Prostate gland (tissue), 2 donors: ENCODE measurements at places on chromosomes 13 and 19.

GRCh38 chr13:36975172-36975571 is 24.0 kb downstream of the ALG5 start:
- DNase-seq = no peak

- DNase-seq = no peak
Observed at GRCh38 chr19:29467824-29468401, 57.9 kb upstream of the VSTM2B start.

GRCh38 chr13:33411312-33411711 is 125.8 kb upstream of the STARD13 start:
- DNase-seq = no peak

DNA sequence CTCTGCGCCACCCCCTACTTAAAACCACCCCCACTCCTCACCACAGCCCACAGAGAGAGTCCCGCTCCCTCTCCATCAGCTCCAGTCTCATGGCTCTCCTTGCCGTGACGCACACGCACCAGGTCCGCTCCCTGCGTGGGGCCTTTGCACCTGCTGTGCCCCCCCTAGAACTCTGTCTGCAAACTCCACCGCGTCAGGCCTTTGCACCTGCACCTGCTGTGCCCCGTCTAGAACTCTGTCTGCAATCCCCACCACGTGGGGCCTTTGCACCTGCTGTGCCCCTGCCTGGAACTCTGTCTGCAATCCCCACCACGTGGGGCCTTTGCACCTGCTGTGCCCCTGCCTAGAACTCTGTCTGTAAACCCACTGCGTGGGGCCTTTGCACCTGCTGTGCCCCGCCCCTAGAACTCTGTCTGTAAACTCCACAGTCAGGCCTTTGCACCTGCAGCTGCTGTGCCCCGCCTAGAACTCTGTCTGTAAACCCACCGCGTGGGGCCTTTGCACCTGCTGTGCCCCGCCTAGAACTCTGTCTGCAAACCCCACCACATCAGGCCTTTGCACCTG is 4.2 kb downstream of the SHC2 start:
- DNase-seq = no peak

DNA sequence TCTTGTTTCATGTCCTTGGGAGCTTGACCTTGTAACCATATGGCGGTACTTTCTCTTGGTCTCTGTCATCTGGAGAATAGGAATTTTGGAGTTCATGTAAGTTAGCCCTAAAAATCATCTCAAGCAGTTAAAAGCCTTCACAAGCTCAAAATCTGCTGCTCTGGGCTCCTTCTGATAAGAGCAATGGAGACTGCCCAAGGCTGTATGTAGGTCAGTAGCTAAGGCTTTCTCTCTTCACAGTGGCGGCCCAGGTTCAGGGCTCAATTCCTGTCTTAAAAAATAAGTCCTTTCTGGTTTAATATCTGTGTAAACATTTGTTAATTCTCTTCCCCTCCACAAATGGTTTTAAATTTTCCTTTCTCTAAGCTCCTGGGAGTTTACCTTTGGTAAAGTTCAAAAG is 45.3 kb upstream of the ANKRD10 start:
- no peak for DNase-seq

GRCh38 chr19:28864024-28864503 is 348.9 kb downstream of the UQCRFS1 start:
- no peak for DNase-seq

DNA sequence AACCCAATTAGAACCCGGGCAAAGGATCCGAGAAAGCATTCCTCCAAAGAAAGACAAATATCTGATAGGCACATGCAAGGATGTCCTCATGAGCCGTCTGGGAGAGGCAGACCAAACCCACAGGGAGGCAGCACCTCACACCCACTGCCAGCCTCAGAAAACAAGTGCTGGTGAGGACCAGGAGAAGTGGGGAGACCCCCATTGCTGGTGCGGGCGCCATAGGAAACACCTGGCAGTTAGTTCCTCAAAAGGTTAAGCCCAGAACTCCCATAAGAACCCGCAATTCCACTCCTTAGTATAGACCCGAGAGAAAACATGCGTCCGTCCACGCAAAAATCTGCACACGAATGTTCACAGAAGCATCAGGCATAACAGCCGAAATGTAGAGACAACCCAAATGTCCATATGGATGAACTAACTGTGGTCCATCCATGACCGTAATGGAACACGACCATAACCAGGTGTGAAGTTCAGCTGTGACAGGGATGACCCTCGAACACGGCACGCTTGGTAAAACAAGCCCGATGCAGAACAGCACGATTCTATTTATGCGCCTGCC is 7.9 kb downstream of the ZNF787 start:
- no peak for DNase-seq

- no peak for DNase-seq
Observed at GRCh38 chr13:110314516-110315245, 7.6 kb downstream of the COL4A2 start.

DNA sequence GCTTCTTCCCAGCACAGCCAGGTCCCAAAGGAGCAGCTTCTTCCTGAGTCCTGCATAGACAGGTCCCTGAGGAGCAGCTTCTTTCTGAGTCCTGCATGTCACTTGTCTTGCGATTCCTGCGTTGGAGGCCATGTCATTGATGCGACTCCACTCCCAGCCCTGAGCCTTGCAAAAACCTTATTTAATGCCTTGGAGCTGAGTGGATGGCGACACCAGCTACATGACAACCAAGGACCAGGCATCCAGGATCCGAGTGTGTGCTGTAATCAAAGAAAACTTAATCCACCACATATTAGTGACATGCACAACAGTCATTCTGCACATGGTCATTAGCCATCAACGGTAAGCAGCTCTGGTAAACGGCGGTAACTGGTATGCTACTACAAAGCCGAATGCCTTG is 315.8 kb downstream of the TEX29 start:
- no peak for DNase-seq

GRCh38 chr19:48991873-48992580 is 1.1 kb downstream of the GYS1 start:
- peak; percentile 74 for DNase-seq

DNA sequence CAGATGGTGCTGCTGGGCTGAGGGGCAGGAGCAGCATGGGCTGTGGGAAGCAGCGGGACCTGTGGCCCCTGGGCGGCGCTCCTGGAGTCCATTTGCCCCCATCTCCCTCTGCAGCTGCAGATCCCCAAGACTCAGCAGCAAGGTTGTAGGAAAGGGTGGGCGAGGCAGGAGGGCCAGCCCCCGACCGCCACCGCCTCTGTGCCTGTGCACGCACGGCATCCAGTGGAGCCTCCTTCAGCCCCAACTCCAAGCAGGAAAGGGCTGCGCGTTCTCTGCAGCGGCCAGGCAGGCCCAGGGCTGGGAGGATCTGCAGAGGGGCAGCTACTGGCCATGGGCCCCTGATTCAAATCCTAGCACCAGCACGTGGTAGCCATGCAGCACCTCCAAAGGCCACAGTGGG is 20.8 kb downstream of the DPF1 start:
- no peak for DNase-seq

- DNase-seq = peak; percentile 48
Observed at GRCh38 chr19:2266183-2266993, 10.2 kb upstream of the JSRP1 start.

DNA sequence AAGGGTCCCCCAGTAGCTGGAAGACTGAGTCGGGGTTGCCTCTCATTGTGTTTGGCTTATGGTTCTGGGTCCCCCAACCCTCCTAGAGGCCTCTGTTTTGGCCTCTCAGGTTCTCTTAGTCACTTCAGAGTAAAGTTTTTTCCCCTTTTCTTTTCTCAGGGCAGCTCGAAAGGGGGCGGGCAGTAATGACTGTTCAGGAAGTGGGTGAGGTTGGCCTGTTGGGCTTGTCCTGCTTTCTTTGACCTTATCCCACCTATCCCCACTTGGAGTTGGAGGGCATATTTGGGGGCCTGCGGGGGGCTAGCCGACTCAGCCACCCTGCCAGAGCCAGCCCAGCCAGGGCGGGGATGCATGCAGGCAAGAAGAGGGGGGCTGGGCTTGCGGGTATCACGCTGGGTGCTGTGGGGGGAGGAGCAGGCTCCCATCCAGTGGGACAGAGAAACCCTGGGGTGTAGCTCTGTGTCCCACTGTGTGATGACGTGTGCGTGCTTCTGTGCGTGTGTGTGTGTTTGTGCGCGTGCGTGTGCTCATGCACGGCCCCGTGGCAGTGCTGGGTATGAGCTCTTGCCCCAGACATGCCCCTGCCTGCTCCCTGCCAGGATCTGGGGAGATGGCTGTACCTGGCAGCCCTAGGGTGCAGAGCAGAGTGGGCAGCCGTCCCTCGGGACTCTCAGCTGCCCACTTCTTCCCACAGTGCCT is 1.4 kb downstream of the CIC start:
- peak; percentile 70 for DNase-seq

DNA sequence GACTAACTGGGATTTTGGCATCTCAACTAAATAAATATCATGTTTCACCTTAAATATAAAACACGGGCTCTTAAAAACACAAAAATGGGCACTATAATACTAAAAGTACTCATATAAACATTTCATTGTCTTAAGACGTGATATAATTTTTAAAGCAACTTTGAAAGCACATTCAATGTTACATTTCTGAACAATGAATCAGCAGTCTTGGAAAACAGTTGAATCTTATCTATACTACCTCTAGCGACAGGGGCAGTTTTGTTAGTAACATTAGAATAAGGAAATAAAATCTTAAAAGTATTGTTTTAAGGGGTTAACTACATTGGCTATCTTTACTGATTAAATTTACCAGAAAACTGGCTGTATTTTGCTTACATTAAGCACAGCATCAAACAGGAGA is 156.9 kb downstream of the UGGT2 start:
- DNase-seq = no peak

DNA sequence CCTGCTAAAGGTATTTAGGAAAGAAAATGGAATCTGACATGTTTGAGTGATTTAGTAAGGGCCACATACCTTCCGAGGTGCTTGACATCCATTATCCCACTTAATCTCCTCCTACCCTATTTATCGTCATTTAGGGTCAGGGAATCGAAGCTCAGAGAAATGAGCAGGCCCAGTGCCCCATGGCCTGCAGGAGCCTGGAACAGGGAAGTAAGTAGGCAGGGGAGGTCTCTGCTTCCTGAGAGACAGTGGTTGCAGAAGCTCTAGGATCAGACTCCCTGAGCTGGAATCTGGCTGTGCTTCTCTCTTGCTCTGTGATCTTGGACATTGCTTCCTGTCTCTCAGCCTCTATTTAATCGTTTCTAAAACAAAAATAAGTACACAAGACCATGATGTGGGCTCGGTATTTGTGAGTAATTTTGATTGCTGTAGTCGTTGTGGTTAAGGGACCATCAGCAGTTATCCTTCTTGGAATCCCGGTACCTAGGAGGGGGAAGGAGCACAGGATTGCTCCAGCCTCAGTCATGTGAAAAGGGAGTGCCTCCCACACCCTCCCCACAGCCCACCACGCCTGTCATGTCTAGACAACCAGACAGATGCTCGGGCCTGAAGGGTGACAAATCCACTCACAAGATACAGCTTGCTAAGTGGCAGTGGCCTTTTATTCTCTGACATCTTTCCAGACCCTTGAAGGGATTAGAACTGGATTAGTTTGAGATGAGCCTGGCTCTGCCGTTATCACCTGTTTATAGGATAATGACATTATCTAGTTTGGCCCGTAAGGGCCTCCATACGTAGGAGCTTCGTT is 169.2 kb upstream of the TSHZ3 start:
- no peak for DNase-seq
